ENCODE measurements at places on chromosomes 3 and 15.

- DNase-seq: no peak
Observed at GRCh38 chr3:42043099-42043813, 47.9 kb upstream of the TRAK1 start.

DNA sequence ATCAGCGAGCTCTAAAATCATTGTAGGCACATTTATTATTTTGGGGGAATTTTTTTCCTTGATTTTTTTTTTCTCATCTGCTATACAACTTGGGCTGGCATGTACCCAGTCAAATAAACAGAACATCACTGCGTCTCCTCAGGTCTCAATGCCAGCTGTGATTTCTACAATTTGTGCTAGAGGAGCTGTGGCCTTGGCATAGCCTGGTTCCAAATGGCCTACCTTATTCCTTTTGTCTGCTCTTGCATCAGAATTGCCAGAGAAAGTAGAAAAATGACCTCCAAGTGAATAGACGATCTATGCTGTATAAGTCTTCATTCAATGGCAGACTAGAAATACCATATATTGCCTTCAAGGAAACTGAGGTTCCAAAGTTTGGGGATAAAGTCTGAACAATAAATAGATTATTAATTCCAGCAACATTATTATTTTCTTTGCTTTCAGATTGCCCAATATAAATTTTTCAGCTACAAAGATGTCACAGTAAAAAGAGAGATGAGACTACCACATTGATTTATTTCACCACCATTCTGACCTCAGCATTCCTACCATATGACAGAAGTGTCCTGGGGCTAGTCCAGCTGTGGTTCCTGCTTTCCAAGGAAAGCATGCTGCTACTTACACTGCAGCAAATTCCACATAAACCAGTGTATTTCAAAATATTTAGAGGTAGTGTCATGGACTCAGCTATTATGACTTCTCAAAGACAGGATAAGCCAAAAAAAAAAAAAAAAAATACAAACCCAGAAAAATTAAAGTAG, 493.9 kb upstream of the ZNF385D start:
- DNase-seq: no peak

DNA sequence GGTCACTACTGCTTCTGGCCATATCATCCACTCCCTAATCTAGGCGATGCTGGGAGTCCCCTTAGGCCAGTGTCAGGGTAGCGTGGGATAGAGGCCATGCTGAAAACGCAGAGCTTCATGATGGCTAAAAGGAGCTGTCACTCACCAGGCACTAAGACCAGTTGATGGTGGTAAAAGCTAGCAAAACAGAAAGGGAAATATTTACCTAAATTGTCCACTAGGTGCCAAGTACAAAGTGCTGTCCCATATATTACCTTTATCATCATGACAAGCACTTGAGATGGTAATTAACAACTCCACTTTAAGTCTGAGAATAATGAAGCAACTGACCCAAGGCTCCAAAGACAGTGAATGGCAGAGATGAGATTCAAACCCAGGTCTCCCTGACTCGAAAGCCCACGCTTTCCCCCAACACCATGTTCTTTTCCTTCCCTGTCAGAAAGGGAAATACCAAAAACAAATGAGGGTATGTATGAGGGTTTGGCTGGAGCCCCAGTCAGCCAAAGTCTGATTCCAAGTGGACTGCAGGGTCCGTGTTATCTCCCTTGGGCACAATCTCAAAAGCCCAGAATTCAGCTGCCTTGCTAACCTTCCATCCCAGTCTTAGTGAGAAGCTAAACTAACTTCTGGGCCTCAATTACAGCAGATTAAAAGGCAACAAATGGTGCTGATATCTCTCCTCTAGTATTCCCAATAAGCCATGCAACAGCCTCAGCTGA, 84.7 kb downstream of the RBPMS2 start:
- no peak for DNase-seq

GRCh38 chr15:79002581-79002980, 57.7 kb upstream of the CTSH start:
- DNase-seq: no peak

GRCh38 chr3:122382888-122383666, at the start of gene MIX23:
Gene MIX23, minus strand, starts transcription at chr3:122383231. Its CDS starts 7 bp downstream, at chr3:122383224.
- DNase-seq: peak; percentile 80

- no peak for DNase-seq
Observed at GRCh38 chr3:164250923-164251322, 827.4 kb downstream of the SI start.

GRCh38 chr15:65177901-65178300, 7.2 kb downstream of the CLPX start:
- no peak for DNase-seq

DNA sequence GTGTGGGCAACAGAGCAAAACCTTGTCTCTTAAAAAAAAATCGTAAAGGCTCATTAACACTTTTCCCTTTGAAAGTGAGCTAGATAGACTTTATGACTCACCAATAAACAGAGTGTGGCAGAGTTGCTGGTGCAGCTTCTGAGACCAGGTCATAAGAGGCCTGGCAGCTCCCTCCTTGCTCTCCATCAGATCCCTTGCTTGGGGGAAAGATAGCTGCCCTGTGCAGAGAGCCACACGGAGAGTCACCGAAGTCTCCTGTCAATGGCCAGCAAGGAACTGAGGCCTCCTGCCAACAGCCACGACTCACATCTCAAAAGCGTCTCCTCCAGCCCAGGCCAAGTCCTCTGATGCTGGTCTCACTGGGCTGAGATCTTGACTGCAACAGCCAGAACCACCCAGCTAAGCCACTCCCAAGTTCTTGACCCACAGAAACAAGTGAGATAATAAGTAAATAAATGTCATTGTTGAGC, 8.7 kb upstream of the GP9 start:
- no peak for DNase-seq

DNA sequence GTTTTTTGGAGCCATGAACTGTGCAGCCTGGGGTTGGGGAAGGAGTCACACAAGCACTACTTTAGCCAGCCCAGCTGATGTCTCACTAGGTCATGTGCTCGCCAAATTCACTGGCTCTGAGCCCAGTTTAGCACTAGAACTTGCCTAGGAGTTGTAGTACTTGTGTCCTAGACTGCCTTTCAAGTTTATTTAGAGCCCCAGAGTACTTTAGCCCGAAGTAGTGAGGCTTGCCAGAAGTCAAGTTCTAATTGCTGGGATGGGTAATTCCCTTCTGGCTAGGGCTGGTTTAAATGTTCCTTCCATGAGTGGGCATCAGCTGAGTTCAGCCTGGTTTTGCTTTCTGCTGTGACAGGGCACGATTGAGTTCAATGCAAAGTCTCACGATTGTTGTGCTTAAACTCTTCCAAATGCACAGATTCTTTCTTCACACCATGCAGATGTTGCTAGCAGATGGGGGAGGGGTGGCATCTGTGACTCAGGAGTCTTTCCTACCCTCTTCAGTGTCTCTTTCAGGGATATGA, 228.2 kb upstream of the ZPLD1 start:
- DNase-seq: no peak

- DNase-seq: no peak
Observed at GRCh38 chr3:184359610-184360009, 1.8 kb downstream of the CLCN2 start.

GRCh38 chr3:141651409-141651808, 86.7 kb upstream of the RNF7 start:
- peak; percentile 24 for DNase-seq

DNA sequence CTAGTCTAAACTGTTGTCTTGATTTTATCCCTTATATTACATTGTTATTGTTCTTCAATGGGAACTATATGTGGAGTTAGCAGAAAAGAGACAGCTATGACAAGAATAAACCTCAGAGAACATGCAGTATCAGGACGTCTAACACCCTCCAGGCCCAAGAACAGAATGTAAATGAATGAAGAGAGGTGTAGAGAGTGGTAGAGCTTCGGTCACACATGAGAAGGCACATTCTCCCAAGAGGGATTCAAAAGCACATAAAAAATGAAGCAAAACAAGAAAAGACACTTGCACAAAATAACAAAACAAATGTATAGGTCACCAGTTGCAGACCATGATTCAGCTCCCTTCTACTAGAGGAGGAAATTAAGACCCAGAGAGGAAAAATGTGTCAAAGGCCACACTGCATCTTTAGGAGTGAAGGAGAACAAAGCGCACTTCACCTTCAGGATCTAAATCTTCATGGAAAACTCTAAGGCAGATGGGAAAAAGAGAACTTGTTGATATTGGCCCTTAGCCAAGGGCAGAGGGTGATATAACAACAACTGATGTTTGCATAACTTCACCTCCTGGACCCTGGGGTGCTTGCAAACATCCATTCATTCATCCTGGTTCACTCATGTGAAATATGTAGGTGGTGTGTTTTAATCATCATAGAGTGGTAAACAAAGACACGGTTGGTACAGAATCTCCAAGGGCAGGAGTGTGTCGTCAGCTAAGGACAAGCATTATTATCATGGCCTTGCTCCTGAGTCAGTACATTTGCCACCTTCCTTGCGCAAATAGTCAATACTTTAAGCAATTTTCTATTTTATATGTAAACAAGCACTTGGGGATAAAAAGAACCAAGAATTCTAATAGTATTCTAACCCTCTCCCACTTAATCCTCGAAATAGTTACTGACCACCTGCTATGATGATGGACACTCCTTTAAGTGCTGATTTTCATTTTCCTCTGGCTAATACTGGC, 8.8 kb downstream of the NEK10 start:
- DNase-seq: peak; percentile 21
